ENCODE measurements at places on chromosomes 11 and 22.
A peak's percentile ranks its signal among the peaks of the same experiment; 100 is the strongest.

GRCh38 chr11:82932564-82932963 is 31.0 kb downstream of the DDIAS start:
- DNase-seq: no peak

DNA sequence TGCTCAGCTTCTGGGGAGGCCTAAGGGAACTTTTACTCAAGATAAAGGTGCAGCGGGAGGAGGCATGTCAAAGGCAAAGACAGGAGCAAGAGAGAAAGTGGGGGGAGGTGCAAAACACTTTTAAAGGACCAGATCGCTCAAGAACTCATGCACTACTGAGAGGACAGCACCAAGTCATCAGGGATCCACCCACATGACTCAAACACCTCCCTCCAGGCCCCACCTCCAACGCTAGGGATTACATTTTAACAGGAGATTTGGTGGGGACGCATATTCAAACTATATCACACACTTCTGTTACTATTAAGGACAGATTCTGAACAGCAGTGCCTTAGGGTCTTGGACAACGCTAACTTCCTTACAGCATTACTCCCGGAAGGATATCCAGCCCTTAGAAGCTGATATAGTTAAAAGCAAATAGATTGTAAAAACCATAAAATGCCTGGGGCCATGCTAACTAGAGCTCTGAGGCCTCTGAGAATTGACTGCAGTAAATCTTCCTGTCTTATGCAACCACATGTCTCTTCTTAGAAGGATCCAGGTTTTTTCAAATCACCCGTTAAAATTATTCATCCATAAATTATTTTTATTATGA is 16.7 kb upstream of the ZC3H12C start:
- DNase-seq: no peak

DNA sequence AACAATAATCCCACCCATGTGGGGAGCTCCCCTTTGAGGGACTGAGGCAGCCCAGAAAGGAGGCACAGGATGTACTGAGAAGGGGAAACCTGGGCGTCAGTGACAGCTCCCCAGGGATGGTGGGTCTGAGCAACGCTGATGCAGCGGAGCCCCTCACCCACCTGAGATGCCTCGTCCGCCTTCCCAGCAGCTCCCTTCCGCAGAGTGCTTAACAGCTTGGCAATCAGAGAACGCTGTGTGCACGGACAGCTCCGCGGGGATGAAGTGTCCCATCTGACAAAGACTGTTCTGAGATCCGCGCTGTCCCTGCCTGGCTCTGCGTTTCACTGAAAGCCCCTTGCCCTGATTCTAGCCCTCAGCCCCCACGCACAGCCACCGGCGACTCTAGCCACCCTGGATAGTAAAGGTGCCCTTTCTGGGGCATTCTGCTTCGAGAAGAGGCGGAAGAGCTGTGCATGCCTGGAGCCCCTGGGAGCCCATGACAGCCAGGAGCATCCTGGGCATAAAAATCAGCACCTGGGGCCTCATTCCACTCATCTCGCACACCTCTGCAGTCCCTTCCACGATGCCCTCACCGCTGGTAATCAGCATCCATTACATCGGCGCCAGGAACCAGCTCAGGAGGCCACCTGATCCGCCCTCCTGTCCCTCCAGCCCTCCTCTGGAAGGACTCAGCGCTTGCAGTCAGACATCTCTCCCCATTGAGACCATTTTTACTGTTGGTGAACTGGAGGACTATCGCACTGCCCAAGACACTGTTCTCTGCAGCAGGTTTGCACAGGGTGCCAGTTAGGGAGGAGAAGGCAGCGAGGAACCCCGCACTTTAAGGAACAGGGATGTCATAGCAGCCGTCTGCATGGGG is 10.7 kb downstream of the KCNJ5 start:
- DNase-seq: no peak

DNA sequence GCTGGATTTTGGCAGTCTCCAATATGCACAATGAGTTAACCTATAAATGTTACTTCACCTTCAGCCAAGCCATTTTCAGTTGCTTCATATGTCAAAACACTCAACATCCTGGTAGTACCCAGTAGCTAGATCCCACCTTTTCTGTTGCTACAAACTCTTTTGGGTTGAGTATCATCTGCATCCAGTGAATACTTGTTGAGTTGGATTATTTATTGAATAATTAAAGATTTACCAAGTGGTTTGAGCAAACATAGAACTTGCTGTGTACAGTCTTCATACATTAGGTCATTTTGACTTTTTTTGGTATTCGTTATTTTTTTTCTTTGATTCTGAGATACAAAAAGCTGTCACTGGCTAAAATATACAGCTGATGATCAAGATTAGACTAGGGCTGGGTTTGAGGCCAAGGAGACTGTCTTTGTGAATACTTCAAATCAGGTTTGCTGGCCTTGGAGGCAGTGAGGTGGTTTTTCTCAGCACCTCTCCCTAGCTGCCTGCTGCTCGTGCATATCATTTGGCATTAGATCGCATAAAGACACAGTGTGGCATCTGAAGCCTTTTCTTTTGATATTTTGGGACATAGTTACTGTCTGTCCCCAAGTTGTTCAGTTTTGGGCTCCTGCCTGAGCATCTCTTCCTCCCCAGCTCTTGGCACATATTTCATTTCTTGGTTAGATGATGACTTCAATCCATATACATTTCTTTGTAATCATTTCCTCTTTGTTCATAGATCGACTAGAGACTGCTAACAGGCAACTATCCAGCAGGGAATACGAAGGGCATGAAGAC is 62.8 kb downstream of the AMOTL1 start:
- no peak for DNase-seq

GRCh38 chr22:47333625-47334024 is 571.2 kb downstream of the TBC1D22A start:
- no peak for DNase-seq

DNA sequence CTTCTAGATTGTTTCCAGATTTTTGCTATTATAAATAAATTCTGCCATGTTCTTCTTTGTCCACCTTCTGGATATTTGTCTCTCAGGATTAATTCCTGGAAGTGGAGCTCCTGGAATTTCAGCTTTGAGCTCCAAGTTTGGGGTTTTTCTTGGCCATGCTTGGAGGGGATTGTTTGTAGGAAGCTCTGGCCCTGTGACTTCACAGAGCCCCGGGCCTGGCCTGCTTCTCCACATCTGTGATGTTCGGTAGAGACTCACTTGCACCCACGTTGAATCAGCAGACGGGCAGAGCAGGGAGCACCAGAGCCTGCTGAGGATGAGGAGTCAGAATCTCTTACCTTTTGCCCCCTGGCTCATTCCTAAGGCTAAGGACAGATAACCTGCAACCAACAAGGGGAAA is 35.7 kb downstream of the LRRC32 start:
- no peak for DNase-seq

- DNase-seq: no peak
Measured at GRCh38 chr11:114168691-114169090, 109.2 kb downstream of the ZBTB16 start.

GRCh38 chr11:133895061-133895479 is 49.8 kb upstream of the SPATA19 start:
- DNase-seq: no peak

GRCh38 chr22:29316141-29316828 is 788 bp upstream of the RASL10A start:
- DNase-seq: no peak

- DNase-seq: no peak
Measured at GRCh38 chr11:83970061-83970671, 684.0 kb upstream of the CCDC90B start.

DNA sequence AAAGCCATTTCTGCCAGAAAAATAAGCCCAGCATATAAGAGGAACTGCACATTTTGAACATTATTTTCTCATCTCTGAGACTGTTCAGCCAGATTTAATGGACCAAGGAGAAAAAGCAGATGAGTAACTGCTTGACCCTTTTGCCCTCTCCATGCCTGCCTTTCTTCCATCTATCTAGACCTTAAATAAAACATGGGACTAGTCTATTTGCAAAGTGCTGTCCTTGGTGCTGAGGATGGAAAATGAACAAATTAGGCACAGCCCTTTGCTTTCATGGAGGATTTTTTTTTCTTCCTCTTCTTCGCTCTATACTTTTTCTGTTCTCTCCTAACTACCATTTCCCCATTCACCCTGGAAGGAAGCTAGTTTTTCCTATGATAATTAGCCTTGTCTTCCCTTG is 361.3 kb downstream of the GRM5 start:
- DNase-seq: no peak

GRCh38 chr11:29265381-29265780 is 751.4 kb downstream of the KCNA4 start:
- no peak for DNase-seq

DNA sequence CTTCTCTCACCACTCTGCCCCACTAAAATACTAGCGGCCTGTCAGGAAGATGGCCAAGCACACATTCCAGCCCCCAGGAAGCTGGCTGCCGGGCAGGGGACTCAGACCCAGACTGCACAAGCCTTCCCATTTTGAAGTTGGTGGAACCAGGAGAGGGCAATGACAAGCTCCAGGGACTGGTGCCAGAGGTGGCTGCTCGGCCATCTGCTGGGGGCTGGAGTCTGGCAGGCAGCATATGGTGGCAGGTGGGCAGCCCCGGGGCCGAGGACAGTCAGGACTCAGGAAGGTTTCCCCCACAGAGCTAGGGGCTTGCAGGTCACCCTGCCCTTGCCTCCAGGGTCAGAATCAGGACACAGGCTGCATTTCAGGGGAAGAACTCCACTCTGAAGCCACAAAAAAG is 22.6 kb downstream of the KCNJ5 start:
- DNase-seq: no peak

- DNase-seq: peak; percentile 18
Measured at GRCh38 chr11:126303623-126304456, at the start of gene DCPS. Gene DCPS, plus strand, starts transcription at chr11:126304060. Its CDS starts 21 bp downstream, at chr11:126304081.

DNA sequence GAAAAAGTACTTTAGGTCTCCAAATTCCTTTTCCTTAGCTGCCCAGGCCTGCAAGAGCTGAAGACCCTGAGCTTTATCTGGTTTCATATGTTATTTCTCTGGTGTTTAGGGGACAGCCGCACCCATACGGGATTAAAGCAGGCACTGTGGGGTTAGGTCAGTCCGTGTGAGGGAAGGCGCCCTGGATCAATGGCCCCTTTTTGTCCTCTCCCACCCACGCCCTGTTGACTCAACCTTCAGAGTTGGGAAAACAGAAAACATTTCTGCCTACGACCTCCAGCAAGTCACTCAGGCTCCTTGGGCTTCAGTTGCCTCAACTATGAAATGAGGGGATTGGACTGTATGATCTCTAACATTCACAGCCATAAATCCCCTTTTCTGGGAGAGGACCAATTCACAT is 55.2 kb upstream of the BARX2 start:
- no peak for DNase-seq

GRCh38 chr22:24305260-24305692 is 34.6 kb downstream of the SPECC1L start:
- no peak for DNase-seq

DNA sequence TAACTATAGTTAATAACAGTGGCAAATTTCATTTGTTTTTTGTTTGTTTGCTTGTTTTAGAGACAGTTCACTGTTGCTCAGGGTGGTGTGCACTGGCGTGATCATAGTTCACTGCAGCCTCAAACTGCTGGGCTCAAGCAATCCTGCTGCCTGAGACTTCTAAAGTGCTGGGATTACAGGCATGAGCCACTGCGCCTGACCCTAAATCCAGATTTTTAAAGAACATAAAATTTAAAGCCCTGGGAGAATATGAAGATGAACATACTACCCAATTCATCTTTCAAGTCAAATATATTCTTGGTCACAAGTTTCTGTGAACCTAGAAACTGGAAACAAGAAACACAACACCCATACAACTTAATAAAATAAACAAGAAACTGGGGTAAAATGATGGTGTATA is 28.1 kb downstream of the RRAS2 start:
- no peak for DNase-seq

DNA sequence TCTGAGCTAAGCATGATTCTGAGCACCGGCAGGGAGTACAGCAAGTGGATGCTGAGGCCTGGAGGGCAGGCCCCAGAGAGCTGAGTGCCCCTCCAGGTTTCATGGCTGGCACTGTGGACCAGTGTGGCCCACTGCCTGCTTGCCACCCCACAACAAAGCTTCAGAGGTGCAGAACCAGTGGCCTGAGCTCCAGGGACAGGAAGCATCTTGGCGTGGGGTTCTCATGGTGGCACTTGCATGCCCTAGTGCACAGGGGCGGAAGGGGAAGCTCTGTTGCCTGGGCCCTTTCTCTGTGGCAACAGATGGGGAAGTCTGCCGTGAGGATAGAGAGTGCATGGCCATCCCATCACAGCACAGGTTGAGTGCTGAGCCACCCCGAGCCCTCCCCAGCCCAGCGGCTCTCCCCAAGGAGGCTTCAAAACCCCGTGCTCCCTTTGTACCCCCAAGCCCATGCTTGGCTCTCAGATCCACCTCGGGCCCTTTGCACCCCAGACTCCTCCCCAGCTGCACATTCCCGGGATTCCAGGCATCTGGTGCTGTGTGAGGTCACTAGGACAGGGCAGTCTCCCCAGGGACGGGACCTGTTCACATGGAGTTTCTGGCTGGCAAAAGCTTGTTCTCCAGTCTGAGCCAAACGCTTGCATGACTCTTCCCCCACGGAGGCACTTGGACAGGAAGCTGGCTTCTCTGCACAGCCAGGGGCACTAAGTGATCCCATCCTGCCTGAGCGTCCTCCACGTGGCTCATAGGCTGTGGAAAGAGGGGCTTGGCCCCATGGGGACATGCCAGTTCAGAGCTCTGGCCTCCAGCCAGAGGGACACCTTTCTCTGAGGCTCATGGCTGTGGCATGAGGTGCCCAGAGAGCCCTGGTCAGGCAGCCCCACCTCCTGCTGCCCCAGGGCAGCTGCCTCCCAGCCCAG is 4.2 kb downstream of the SLC25A1 start:
- DNase-seq: no peak

GRCh38 chr11:19696904-19697303 is 15.7 kb upstream of the NAV2 start:
- DNase-seq: no peak

- no peak for DNase-seq
Measured at GRCh38 chr11:45031912-45032519, 81.3 kb upstream of the TP53I11 start.

DNA sequence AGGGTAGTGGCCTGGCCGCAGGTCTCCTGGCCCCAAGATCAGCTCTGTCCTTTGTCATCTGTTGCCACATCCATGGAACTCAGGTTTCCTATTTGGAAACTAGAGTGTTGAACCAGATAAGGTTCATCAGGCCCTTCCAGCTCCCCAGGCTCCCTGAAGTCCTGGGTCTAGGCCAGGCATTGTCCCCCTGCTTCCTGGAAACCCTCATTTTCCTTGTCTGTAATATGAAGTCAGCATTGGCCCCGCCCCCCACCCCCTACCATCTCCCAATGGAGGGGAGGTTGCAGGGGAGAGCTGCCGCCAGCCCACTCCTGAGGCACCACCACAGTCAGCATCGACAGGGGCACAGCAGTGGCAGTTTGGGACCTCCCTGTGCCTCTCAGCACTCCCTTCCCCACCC is 9.0 kb upstream of the MS4A10 start:
- no peak for DNase-seq

All from esophagus squamous epithelium (tissue), 5 donors.